ENCODE measurements at places on chromosomes 4 and X.

GRCh38 chr4:153114771-153115321, 89.4 kb upstream of the TRIM2 start:
- no peak for DNase-seq

- no peak for DNase-seq
These were observed 200.4 kb downstream of the CAMK2D start for GRCh38 chr4:113561092-113561491.

DNA sequence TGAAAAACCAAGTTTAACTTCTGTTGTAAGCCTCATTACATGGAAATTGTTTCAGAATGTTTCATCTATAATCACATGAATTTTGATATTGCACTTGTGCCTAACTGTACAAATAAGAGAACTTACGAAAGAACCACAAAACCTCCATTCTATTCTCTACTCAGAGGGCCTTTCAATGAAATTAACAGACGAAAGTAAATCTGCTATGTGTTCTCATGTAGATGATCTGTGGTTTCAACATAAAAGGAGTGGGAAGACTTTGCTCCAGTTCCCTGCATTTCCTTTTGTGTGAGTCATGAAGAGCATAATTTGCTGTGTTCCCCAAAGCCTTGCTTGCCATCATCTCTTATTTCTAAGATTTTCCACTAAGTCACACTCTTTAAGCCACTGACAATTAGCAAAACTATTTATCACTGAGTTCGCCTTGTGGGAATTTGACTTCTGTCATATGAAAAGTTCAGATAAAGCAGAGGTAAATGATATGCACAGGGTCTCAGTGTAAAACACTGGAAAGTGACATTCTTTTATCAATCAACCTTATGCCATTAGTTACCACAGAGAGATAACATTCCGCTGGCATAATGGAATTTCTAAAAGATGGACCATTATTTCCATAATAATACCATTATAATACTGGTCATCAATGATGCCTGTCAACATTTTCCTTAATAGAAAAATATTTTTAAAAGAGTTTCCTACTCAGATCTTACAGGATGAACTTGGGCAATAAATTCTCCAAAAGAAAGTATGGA, 329.8 kb downstream of the NR3C2 start:
- DNase-seq = peak; percentile 37

DNA sequence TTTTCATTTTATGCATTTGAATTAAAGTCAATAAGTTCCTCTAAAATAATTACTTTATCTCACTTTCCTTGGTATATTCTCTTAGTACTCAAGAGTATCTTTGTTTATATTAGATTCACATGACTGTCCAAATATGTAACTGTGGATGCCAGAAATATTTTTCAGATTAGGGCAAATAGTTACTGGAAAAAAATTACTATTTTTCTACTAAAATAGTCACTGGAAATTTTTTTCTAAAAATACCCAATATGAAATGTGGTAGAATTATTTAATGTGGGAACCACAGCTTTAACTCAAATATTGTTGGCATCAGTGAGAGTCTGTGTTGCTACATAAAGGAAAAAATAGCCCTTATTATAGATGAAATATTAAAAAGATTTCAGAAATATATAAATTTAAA, 70.4 kb upstream of the NMU start:
- DNase-seq = no peak

DNA sequence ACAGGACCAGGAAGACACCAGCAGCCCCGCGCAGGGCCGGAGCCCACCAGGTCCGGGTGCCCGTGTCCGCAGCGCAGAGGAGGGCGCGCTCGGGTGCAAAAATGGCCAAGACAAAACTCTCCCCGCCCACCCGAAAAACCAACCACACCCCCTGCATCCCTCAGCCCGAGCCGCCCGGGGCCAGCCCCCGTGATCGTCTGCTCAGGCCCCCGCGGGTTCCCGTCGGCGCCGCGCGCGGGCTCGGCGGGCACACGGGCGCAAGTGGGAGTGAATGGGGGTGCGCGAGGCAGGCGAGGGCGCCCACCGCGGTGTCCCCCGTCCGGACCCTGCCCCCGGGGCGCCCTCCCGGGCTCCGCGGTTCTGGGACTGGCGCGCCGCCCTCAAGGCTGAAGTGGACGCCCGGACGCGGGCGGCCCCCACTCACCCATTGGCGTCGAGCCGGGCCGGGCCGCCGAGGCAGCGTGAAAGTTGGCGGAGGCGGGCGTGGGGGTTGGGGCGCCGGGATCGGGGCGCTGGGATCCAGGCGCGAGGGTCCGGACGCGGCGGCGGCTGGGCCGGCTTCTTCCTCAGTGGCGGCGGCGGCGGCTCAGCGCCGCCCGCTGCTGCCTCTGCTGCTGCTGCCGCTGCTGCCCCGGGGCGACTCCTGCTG, 393 bp downstream of the SH3KBP1 start:
- peak; percentile 64 for DNase-seq

GRCh38 chr4:136939781-136940180, 592.5 kb downstream of the PCDH18 start:
- no peak for DNase-seq

DNA sequence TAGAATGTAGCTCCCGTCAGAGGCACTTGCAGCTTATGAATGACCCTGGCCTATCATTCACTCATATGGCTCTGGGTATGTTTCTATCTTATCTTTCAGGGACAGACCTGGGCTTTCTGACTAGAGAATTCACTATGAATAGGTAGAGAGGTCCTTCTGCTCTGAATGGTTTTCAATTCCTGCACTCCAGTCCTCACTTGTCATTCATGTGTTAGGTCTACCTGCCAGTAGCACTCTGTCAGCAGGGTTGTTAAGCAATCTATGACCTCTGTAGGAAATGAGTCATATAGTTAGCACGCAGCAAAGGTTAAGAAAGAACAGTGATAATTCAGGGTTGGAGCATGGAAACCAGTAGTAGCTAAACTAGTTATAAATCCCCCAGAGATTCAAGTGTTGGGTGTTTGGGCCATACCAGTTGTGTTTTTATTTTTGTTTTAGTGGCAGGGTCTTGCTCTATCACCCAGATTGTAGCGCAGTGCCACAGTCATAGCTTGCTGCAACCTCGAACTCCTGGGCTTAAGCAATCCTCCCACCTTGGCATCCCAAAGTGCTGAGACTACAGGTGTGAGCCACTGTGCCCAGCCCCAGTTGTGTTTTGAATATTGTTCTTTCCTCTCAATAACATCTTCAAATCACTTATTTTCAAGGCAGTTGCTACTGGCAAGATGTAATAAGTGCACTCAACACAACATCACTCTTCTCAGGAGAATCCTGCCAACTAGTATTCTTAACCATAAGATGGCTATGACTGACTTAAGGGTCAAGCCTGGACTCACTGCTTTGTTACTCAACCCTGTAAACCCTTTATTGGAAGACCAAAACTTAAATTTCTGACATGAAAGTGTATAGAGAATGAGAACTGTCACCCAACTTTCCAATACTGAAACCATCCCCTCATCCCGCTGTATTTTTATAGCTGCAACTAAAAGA, 25.1 kb downstream of the ARL13A start:
- DNase-seq = no peak

DNA sequence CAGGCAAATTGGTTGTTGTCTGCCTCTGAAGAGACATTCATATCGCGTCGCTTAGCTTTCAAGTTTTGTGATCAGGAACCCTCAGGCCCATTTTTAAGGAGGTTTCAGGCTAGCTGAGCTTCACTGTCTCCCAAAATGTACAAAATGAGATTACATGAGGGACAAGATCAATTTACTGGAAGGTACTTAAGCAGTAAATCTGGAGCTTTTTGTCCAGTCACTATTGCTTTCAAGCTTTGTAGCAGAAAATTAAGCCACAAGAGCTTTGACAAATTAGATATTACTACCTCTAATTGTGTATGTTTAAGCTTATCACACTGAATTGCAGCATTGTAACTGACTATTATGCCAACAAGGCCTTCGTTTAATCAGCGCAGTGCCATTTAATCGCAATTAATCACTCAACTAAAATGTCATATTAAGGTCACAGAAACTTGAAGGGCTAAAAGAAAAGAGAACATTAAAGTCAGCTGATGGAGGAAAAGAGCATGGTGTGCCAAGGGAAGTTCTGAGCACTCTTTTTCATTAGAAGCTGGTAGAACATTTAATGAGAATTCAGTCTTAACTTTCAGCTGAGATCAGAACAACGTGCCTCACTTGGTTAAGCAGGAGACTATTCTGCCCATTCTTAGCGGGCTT, 353.0 kb downstream of the FBXO8 start:
- DNase-seq = no peak

DNA sequence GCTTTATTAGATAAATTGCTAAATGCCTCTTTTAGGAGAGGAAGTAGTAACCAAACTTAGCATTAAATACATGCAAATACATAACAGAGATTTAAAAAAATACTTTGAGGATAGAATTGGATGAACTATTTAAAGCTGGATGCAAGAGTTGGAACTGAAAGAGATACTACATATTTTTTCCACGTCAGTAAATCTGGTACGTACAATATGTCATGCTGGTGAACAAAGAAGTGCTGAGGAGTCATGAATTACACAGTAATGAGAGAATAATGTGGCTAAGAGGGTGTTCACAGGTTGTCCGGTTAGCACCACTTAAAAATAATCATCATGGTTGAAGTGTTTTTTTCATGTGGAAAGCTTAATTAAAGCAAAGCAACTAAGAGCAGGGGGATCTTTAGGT, 184.1 kb upstream of the FRMPD4 start:
- DNase-seq = no peak
